EH (cell line): ENCODE measurements at places on chromosomes 3 and 15.

GRCh38 chr15:90483012-90483307, 46.8 kb upstream of the CRTC3 start:
- DNase-seq, result no peak

DNA sequence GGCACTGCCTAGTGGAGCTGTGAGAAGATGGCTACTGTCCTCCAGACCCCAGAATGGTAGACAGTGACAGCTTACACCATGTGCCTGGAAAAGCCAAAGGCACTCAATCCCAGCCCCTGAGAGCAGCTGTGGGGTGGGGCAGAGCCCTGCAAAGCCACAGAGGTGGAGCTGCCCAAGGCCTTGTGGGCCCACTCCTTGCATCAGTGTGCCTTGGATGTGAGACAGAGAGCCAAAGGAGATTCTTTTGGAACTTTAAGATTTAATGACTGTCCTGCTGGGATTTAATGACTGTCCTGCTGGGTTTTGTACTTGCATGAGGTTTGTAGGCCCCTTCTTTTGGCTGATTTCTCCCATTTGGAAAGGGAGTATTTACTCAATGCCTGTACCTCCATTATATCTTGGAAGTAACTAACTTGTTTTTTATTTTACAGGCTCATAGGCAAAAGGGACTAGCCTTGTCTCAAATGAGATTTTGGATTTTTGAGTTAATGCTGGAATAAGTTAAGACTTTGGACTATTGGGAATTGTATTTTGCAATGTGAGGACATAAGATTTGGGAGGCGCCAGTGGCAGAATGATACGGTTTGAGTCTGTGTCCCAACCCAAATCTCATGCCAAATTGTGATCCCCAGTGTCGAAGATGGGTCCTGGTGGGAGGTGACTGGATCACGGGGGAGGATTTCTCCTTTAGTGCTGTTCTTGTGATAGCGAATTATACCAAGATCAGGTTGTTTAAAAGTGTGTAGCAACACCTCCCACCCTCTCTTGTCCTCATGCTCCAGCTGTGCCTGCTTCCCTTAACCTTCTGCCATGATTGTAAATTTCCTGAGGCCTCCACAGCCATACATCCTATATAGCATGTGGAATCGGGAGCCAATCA, 80.4 kb downstream of the MYO5A start:
- no peak for DNase-seq

DNA sequence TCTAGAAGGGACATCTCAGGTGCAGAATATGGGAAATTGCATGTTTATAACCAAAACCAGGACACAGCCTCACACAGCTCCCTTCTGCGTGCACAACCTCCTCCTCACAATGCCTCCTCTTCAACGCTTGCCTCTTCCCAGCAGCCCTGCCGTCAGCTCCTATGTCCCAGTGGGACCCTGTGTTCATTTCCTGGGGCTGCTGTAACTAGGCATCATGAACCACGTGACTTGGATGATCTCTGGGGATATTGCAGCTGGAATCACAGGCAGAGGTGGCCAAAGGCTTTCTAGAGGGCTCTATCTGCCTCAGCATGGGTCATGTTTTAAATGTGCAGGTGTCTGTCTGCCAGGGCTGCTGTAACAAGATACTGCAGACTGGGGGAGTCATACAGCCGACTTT, 375.3 kb downstream of the OCA2 start:
- DNase-seq, result no peak

DNA sequence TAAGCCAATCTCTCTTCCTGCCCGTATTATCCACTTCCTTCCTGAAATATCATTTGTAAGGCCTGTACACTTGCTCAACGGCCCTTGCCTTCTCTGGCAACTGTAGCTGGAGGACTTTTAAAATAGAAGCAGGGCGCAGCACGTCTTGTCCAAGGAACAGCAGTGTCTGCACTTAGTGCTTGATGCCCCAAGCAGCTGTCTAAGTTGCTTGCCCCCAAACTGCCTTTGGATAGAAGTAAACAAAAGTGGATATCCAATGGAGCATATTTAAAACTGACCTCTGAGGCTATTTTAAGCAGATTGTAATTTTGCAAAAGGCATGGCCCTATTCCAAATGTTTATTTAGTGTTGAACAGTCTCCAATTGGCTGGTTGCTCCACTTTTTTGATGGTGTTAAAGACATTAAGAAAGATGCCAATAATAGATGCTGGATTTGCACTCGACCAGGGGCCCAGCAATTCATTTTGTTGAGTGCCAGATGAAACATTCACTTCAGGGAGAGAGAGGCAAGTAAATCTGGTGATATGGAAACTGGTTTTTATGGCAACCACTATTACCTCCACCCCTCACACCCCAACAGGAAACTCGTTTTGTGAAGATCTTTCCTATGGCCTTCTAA, 526.8 kb upstream of the TBL1XR1 start:
- peak; percentile 14 for DNase-seq

DNA sequence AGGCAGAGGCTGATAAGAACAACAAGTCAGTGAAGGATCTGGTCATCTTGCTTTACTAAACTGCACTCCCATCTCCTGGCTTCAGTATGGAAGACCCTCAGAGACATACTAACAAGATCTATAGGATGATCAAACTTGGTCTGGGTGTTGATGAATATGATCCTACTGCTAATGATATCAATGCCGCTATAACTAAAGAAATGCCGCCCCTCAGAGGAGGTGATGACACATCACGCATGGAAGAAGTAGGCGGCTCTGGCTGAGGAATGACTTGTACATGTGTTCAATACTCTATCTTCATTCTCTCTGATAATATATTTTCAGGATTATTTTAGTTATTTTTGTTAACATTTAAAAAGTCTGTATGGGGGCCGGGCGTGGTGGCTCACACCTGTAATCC, 17.5 kb upstream of the EIF2B5 start:
- DNase-seq, result no peak
